ENCODE measurements at places on chromosomes 13 and 19.

GRCh38 chr13:30049692-30050091, 199.3 kb upstream of the UBL3 start:
- DNase-seq, result peak; percentile 6

GRCh38 chr13:62960723-62961122, 1545.1 kb upstream of the PCDH20 start:
- no peak for DNase-seq

DNA sequence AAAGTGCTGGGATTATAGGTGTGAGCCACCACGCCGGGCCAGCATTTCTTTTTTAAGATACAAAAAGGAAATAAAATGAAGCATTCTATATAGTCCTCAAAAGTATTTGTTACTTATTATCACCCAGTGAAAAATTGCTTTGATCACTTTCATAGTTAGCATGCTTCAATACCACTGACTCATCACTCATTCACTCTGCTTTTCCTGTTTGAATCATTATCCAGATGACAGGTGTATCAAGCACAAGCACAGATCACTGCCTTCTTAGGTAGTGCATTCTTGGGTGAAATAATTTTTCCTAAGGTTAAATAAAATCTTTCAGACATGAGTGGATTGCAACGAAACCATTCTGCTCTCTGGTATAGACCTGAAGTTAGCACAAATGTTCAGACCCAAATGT, 35.8 kb upstream of the SPART start:
- DNase-seq, result no peak

- DNase-seq, result no peak
Measured at GRCh38 chr19:34555447-34555846, 73.9 kb downstream of the WTIP start.

- DNase-seq, result no peak
Measured at GRCh38 chr13:43269037-43269481, 245.7 kb downstream of the DNAJC15 start.

Measured in activated CD4-positive, alpha-beta T cell treated with anti-CD3 and anti-CD28 coated beads, Interleukin-2, amount 50 U/mL, for 48 hours (primary cell).